ENCODE measurements at places on chromosomes 4 and X. TPM values are rescaled to one million over a fixed set of nuclear protein-coding genes. Genes with fewer than 3 reads are reported as not detected.

The NUDT10 gene
- polyA plus RNA-seq: not detected

The VEGFC gene
- polyA plus RNA-seq: not detected

The DCAF12L1 gene
- polyA plus RNA-seq: not detected

The AVPR2 gene
- polyA plus RNA-seq: not detected

The TMEM185A gene
- 17.2 TPM for polyA plus RNA-seq

The PPM1K gene
- 172 TPM for polyA plus RNA-seq

The DDIT4L gene
- polyA plus RNA-seq: not detected

Data from naive B cell (primary cell).